ENCODE measurements at places on chromosomes 5 and 9. TPM values are rescaled to one million over a fixed set of nuclear protein-coding genes. Genes with fewer than 3 reads are reported as not detected.

- no peak for DNase-seq
Measured at GRCh38 chr5:9454012-9454481, 91.8 kb downstream of the SEMA5A start.

The PCDHGC5 gene
- 0.78 TPM for polyA plus RNA-seq

DNA sequence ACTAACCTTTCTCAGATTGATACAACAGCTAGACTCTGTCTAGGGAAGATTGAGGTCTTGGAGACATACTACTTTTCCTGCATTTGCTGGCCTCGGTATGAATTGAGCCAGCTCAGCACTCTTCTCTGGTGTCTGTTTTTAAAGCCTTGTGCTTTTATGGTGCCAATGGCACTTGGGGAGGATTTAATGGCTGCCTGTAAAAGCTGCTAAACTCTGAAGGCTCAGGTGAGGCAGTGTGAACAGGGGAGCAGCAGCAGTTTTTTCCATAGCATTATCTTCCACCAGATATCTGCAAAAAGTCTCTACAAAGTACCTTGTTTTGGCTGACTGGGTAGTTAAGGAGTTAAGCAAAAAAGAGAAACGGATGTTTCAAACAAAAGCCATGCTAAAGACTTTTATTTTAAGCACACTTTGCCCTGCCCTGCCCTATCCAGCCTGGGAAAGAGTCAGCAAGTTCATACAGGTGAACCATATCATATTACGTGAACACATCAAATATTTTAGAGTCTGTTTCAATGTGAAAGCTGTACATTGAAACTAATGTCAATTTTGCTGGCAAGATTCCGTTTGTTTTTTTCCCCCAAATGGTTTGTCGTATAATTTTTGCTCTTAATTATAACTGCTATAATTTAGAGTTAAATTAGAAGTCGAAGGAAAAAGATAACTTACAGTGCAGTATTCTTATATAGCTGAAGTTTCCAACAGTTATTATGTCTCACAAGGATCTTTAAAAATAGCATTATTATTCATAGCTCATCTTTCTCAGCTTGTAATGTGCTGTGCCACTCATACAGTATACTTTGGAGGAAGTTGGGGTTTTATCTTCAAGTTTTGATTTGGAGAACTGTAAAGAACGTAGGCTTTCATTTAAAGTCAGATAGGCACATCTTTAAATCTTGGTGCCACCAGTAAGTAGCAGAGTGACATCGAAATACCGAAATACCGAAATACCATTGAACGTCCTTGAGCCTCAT is 424.1 kb upstream of the CD180 start:
- no peak for DNase-seq

GRCh38 chr5:160978944-160979343 is 126.9 kb upstream of the ATP10B start:
- no peak for DNase-seq

DNA sequence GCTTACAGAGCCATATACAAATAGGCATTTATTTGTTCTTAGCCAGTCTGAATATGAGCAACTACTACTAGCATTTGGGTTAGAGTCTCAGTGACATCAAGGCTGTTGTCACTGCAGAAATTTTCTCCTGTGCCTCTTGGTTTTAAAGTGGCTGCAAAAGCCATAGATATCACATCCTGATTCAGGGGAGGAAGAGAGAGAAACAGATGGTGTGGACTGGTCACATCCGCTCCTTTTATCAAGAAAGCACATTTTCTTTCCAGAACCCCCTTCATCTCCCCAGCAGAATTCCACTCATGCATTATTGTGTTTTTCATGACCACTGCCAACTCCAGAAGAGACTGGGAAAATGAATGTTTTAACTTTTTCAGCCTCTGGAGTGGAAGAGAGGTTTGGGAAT is 69.8 kb downstream of the PTTG1 start:
- no peak for DNase-seq

The CCL27 gene
- 0.51 TPM for polyA plus RNA-seq

The BTNL8 gene
- polyA plus RNA-seq: not detected

GRCh38 chr9:18359335-18359734 is 114.6 kb upstream of the ADAMTSL1 start:
- no peak for DNase-seq

DNA sequence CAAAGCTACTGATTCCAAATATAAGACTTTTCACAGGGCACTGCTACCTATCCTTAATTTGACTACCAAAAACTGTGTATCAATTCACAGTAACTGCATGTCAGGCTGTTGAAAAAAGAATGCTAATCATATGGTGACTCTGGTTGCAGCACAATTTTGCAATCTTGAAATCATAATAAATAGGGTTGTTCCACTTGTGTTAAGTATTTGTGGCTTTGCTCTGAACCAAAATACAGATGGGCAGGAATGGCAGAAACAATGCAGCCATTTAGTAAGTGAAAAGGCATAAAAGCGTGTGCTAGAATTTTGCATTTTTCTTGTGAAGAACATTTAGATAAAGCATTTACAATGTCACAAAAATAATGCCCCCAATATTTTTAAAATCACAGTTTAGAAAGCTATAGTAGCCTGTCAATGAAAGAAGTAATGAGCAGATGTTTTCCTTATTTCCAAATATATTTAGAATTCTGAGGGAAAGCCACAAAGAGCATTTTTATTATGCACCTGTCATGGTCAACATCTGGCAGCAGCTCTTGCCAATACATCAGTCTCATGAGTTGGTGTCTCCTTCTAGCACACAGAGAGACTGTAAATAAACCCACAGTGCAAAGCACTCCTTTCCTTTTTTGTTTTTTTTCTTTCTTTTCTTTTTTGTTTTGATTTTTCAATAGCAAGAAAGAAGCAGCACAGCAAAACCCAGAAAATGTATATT is 54.8 kb upstream of the PAM start:
- no peak for DNase-seq

DNA sequence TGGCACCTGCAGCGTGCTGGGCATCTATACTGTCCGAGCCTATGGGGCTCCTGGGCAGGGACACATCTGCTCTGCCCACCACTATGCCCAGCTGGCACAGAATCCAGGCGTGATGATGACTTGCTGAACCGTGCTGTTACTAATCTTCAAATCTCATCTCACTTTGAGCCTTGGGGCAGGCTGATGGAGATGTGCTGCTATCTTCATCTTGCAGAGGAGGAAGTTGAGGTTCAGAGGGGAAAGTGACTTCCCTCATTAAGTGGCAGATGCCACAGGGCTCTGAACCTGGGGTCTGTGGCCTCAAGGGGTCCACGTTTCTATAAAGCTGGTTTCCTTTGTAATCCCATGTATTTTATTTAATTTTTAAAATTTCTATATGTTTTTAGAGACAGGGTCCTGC is 4.7 kb downstream of the SLC2A6 start:
- no peak for DNase-seq

- no peak for DNase-seq
Measured at GRCh38 chr9:32419921-32420320, 35.5 kb downstream of the ACO1 start.

The DCTN4 gene
- polyA plus RNA-seq: 40.4 TPM

- no peak for DNase-seq
Measured at GRCh38 chr5:127223256-127223974, 67.2 kb upstream of the MEGF10 start.

DNA sequence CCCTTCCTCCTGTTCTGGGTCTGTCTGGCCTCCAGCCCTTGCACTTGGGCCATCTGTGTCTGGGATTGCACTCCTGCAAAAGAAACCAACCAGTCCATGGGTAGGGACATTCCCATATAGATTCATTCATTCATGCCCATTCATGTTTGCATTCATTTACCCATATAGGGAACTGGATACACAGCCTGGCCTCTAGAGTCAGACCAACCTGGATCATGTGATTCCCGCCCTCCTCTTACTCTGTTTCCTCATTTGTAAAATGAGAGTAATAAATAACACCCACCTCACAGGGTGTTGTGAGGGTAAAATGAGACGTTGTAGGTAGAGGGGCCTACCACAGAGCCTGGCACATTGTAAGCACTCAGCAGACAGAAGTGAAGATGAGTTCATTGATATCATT is 8.5 kb downstream of the PCDH12 start:
- no peak for DNase-seq

- DNase-seq: no peak
Measured at GRCh38 chr9:28805197-28805596, 1231.9 kb upstream of the C9orf72 start.

DNA sequence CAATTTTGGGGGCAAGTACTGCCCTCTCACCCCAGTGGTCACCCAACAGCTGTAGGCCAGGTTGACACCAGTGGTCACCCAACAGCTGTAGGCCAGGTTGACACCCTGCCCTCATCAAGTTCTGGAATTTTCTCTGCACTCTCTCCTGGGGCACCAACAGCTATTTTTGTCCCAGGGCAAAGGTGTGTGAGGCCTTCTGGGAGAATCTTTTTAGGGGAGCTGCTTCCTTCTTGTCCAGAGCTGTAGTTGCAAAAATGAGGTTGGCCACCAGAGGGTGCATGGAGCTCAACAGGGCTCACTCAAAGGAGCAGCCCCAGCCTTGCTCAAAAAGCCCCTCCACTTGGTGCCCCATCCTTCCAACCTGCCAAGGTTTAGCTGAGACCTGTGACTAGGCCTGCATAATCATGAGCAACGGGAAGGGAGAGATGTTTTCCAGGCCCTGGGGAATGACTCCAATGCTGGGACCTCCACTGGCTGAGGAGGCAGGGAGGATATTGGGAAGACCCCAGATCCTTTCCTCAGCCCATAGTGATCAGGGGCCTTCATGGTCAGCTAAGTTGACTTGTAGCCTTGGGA is 10.6 kb upstream of the P4HA2 start:
- DNase-seq: no peak

GRCh38 chr5:37875051-37875787 is 35.4 kb upstream of the GDNF start:
- DNase-seq: no peak

DNA sequence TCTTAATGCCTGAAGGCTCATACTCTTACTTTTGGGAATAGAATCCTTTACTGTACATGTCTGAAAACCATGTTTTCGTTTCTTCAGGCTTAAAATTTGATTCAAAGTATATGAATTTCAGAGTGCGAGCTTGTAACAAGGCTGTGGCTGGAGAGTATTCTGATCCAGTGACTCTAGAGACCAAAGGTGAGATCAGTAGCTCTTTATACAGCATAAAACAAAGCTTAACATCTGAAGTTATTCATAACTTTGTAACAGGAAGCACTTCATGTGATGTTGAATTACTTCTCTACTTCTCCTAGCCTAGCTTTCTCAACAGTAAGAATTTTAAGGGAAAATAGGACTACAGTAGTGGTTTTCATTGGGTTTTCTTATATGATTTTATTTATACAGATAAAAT is 49.4 kb upstream of the FKTN start:
- no peak for DNase-seq

The PCDHGA8 gene
- polyA plus RNA-seq: 0.73 TPM
